ENCODE measurements at places on chromosomes 13 and 19. TPM values are rescaled to one million over a fixed set of nuclear protein-coding genes. Genes with fewer than 3 reads are reported as not detected.

- H3K4me1 ChIP-seq: peaks cover 12% of the 10 kb centered on the region
- no peaks in the 10 kb centered on the region for H3K36me3 ChIP-seq
- no peaks in the 10 kb centered on the region for H3K27me3 ChIP-seq
Observed at GRCh38 chr13:28750187-28751045, 31.6 kb upstream of the SLC46A3 start.

DNA sequence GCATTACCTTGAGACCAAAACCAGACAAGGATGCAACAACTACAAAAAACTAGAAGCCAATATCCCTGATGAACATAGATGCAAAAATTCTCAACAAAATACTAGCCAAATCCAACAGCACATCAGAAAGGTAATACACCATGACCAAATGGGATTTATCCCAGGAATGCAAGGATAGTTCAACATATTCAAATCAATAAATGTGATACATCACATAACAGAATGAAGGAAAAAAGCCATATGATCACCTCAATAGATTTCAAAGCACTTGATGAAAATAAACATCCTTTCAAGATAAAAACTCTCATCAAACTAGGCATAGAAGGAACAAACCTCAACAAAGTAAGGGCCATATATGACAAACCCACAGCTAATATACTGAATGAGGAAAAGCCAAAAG is 10.2 kb upstream of the ZNF546 start:
- peaks cover 17% of the 10 kb centered on the region for H3K36me3 ChIP-seq
- H3K4me3 ChIP-seq: no peak overlapping the region
- no peak for DNase-seq
- no peaks in the 10 kb centered on the region for H3K27me3 ChIP-seq
- H3K27ac ChIP-seq: no peak overlapping the region

DNA sequence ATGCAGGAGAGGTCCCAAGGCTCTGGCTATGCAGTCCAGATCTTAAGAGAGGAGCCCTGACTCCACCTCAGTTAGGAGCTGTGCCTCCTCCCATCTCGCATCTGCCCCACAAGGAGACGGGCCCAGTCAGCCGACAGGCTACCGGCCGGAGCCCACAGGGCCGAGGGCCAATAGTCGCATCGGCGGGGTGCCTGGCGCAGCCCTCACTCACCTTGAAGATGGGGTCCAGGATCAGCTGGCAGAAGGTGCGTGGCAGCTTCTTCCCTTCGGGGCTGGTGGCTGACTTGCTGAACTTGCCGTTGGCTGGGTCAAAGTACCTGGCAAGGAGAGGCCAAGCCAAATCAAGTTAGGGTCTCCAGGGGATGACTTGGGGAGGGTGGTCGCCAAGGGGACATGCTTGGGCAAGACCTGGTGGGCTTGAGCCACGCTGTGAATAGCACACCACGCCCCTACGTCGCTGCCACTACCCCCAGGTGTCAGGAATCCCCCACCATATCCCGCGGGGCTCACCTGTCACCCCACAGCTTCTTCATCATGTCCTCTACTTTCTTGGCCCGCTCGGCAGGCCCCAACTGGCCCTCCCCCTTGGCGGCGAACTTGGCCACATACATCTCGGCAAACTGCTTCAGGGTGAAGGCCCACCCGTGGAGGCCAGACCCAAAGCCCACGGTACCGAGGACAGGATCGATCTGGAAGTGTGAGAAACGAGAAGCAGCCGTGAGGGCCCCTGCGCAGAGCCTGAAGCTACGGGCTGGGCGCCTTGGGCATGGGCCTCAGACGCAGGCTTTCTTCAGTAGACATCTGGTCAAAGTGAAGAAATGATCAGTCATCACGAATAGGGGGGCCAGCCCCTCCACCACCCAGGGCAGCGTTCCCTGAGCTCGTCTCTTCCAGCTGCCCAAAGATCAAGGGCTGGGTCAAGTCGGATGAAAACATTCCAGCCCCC is 3.3 kb downstream of the EEF2 start:
- no peak overlapping the region for H3K4me3 ChIP-seq
- DNase-seq: peak; percentile 63
- H3K36me3 ChIP-seq: peaks cover 72% of the 10 kb centered on the region
- no peaks in the 10 kb centered on the region for H3K4me1 ChIP-seq

- no peaks in the 10 kb centered on the region for H3K27me3 ChIP-seq
- H3K27ac ChIP-seq: no peak overlapping the region
- no peaks in the 10 kb centered on the region for H3K4me1 ChIP-seq
- no peak overlapping the region for H3K4me3 ChIP-seq
- peak; percentile 77 for DNase-seq
Observed at GRCh38 chr13:102642475-102642874, 45.7 kb downstream of the TPP2 start.

- no peaks in the 10 kb centered on the region for H3K27me3 ChIP-seq
- H3K27ac ChIP-seq: no peak overlapping the region
- H3K36me3 ChIP-seq: no peaks in the 10 kb centered on the region
Observed at GRCh38 chr19:30319411-30319810, 52.8 kb upstream of the ZNF536 start.

DNA sequence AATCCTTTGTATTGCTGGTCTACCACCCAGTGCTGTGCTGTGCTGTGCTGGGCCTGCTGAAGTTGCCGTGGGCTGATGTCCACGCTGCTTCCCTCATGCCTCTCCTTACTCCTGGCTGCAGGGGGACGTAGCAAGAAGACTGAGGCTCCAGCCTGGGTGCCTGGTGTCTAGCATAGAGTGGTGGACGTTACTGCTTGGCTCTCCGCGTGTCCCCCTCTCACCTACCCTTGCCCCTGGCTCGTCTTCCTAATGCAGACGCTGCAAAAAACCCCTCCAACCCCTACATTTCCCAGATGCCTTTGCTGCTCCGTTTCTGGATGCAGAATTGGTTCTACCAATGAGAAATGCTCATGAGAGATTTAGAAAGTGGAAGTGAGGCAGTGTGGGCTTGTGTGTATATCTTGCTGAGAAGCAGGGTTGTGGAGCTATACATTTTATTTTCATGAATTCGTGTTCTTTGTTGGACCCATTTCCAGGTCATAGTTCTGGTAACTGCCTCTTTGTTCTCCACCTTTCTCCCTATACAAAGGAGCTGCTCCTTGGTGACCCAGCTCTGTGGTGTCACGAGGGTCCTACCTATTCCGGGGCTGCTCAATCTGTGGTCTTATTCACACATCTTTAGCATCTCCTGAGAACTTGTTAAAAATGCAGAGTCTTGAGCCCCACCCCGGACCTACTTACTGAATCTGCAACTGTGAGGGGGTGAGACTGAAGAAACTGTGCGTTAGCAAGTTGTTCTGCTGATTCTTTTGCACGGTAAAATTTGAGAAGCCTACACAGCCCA is 7.9 kb upstream of the DENND1C start:
- DNase-seq: no peak
- H3K27ac ChIP-seq: no peak overlapping the region
- H3K27me3 ChIP-seq: no peaks in the 10 kb centered on the region
- no peak overlapping the region for H3K4me3 ChIP-seq
- H3K36me3 ChIP-seq: no peaks in the 10 kb centered on the region
- no peaks in the 10 kb centered on the region for H3K4me1 ChIP-seq

GRCh38 chr13:67642657-67643056 is 412.5 kb upstream of the PCDH9 start:
- DNase-seq: no peak
- H3K4me1 ChIP-seq: no peaks in the 10 kb centered on the region
- H3K27ac ChIP-seq: no peak overlapping the region
- H3K27me3 ChIP-seq: no peaks in the 10 kb centered on the region
- no peak overlapping the region for H3K4me3 ChIP-seq

DNA sequence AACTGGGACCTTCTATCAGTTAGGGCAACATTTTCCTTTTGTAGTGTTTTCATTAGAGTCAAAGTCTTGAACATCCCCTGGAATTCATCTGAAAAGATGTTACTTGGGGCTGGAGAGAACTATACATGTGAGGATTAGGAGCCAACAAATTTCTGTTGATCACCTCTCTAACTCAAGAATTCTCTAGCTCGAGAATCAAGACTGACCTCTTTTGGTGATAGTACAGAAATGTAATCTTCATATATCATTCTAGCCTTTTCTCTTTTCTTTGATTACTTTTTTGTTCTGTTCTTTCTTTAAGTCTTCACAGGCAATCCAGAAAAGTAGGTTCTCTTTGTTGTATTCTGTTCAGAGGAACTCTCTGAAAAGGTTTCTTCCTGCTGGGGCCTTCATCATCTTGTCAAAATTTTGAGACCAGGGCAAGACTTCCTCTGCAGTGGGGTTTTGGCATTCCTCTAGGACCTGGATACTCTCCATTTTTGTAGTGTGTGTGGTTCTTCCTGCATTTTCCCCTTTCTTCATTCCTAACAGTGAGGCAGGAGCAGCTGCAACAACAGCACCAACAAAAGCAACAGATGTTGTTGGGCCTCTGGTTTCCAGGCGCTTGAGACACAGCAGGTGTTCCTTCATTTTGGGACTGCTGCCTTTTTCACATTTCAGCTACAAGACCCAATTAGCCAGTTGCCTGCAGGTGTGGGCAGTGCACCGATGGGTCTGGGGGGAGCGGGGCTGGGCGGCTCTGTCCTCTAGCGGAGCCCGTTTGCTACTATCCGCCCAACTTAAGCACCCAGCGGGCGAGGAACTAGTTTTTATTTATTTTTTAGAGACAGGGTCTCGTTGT is 26.2 kb downstream of the ELF1 start:
- no peaks in the 10 kb centered on the region for H3K27me3 ChIP-seq
- no peak overlapping the region for H3K27ac ChIP-seq
- no peak overlapping the region for H3K4me3 ChIP-seq
- DNase-seq: no peak
- H3K4me1 ChIP-seq: peaks cover 7% of the 10 kb centered on the region

- no peak overlapping the region for H3K27ac ChIP-seq
- DNase-seq: no peak
- H3K36me3 ChIP-seq: no peaks in the 10 kb centered on the region
- H3K27me3 ChIP-seq: peaks cover 4% of the 10 kb centered on the region
Observed at GRCh38 chr19:45499196-45500180, 1.2 kb downstream of the PPM1N start.

- H3K4me3 ChIP-seq: no peak overlapping the region
- H3K36me3 ChIP-seq: no peaks in the 10 kb centered on the region
- DNase-seq: no peak
- no peak overlapping the region for H3K27ac ChIP-seq
- no peaks in the 10 kb centered on the region for H3K4me1 ChIP-seq
Observed at GRCh38 chr19:49301866-49302252, 23.1 kb downstream of the SLC6A16 start.

DNA sequence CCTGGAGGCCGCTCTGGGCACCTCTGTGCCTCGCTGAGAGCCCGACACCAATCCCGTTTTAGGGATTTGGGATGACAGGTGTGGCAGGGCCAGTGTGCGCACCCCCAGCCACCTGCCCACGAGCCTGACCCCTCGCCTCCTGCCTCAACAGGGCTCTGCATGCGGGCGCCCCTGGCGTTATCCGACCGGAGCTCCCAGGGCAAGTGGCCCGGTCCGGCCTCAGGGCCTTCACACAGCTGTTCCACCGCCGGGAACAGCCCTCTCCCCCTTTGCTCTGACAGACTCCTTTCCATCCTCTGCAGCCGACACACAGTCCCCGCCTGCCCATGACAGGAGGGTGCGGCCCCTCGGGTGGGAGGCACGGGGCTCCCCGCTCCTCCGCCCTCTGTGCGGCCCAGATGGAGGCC is 7.1 kb upstream of the WDR18 start:
- H3K4me3 ChIP-seq: no peak overlapping the region
- H3K27ac ChIP-seq: no peak overlapping the region
- no peaks in the 10 kb centered on the region for H3K4me1 ChIP-seq

- no peak overlapping the region for H3K27ac ChIP-seq
- peaks cover 3% of the 10 kb centered on the region for H3K4me1 ChIP-seq
- H3K4me3 ChIP-seq: no peak overlapping the region
- H3K27me3 ChIP-seq: peaks cover 10% of the 10 kb centered on the region
- DNase-seq: no peak
- no peaks in the 10 kb centered on the region for H3K36me3 ChIP-seq
Observed at GRCh38 chr19:53892981-53893325, 11.0 kb downstream of the PRKCG start.

- H3K27ac ChIP-seq: no peak overlapping the region
- no peaks in the 10 kb centered on the region for H3K4me1 ChIP-seq
- no peaks in the 10 kb centered on the region for H3K36me3 ChIP-seq
- no peak for DNase-seq
- H3K4me3 ChIP-seq: no peak overlapping the region
Observed at GRCh38 chr19:56333506-56333905, 18.9 kb upstream of the ZSCAN5A start.

DNA sequence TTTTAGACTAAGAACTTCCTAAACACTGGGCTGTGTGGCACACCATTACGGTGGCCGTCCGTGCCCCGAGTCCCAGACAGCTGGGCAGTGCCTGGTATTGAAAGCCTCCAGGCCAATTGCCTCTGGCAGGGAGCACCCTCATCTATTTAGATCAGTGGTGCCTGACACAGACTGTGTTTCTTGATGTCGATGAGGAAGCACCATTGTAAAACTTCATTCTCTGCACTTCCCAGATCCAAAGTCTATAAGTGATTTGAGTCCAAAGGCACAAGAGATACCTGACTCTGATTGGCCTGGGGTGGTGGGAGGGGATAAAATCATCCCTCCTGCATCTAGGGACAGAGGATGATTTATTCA is 8.5 kb upstream of the STK24 start:
- H3K27ac ChIP-seq: no peak overlapping the region
- H3K4me3 ChIP-seq: no peak overlapping the region
- H3K4me1 ChIP-seq: peaks cover 13% of the 10 kb centered on the region
- H3K27me3 ChIP-seq: no peaks in the 10 kb centered on the region
- no peaks in the 10 kb centered on the region for H3K36me3 ChIP-seq

DNA sequence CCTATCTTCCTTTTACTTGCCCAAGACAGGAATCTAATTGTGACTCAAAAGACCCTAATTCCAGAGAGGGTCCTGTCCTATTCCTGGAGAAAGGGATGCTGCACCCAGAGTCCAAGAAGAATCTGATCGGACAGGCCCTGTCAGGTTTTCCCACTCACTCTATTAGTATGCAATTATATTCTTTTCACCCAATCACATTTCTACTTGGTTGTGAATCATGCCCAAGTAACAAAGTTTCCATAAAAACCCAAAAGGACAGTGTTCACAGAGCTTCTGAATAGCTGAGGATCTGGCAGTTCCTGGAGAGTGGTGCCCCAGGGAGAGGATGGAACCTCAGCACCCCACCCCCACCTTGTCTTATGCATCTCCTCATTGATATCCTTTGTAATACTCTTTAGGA is 135.3 kb upstream of the SLITRK5 start:
- H3K4me1 ChIP-seq: no peaks in the 10 kb centered on the region
- DNase-seq: no peak
- H3K27ac ChIP-seq: no peak overlapping the region
- H3K36me3 ChIP-seq: no peaks in the 10 kb centered on the region
- H3K4me3 ChIP-seq: no peak overlapping the region

LAIR1 gene
- total RNA-seq: 4.4 TPM

S1PR5 gene
- total RNA-seq: not detected

ZNF557 gene
- total RNA-seq: 9.4 TPM

Measured in sigmoid colon (tissue), 7 donors.